ENCODE measurements at places on chromosomes 1 and 21. TPM values are rescaled to one million over a fixed set of nuclear protein-coding genes. Genes with fewer than 3 reads are reported as not detected.

DNA sequence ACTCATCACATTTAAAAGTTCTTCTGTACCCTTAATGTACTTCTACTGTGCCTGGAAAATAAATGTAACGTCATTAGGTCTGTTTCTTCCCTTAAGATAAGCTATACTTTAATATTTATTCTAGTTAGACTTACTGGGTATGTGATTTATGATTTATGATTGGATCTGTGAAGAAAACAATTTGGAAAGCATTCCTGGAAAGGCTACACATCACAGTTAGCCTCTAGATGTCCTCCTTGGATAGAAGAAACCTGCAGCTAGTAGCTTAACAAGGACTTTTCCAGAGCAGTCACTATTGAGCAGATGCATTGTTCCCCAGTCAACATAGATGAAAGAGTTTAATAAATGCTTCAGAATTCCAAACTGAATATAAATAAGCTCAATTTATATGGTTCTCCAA lies 22.2 kb upstream of the ABL2 start:
- H3K27ac ChIP-seq, result no peak overlapping the region
- H3K4me1 ChIP-seq, result no peaks in the 10 kb centered on the region
- H3K4me3 ChIP-seq, result no peak overlapping the region
- DNase-seq, result no peak
- no peaks in the 10 kb centered on the region for H3K27me3 ChIP-seq
- H3K36me3 ChIP-seq, result no peaks in the 10 kb centered on the region

- H3K4me3 ChIP-seq, result no peak overlapping the region
- no peaks in the 10 kb centered on the region for H3K4me1 ChIP-seq
These were observed 85.7 kb downstream of the BRINP2 start for GRCh38 chr1:177256153-177257075.

GRCh38 chr1:61953076-61953789 lies 211.0 kb downstream of the PATJ start:
- no peak overlapping the region for H3K4me3 ChIP-seq
- no peak for DNase-seq
- no peaks in the 10 kb centered on the region for H3K4me1 ChIP-seq
- no peak overlapping the region for H3K27ac ChIP-seq
- H3K27me3 ChIP-seq, result no peaks in the 10 kb centered on the region

DNA sequence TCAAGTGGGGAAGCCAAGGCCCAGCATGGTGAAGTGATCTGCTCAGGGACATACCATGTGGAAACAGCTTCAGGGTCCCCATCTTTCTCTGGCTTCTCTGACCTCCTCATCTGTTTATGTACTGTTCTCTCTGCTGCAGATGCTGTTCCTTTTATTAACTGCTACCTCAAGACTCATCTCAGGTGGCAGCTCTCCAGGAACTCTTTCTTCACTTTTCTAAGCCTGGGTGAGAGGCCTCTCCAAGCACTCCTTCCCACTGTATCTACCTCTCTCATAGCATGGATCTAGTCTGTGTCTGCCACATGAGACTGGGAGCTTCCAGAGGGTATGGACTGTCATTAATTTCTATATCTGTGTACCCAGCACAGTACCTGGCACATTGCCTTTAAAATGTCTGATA lies 73.4 kb upstream of the PPM1J start:
- H3K27me3 ChIP-seq, result peaks cover 2% of the 10 kb centered on the region
- DNase-seq, result no peak
- H3K36me3 ChIP-seq, result no peaks in the 10 kb centered on the region
- no peak overlapping the region for H3K4me3 ChIP-seq

DNA sequence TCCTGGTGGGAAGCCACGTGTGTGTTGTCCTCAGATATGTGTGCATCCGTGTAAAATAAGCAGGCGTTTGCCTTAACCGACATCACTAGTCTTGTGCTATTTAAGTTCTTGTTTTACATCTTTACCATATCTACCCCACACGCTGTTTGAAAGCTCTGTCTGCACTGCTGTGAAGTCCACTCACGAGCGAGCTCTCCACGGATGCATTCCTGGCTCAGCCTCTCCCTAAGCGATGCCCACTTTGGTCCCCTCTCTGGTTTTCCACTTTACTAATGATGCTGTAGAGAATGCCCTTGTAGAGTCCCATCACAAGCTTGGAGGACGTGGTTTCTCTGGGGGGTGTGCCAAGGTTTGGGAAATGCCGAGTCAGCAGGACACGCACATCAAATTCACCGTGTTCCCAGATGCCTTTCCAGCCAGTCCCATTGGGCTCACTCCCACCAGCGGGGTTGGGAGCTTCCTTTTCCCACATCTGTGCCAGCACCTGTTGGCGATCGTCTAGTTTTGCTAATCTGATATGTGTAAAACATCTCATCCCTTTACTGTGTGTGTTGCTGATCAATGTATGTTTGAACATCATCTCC lies 43.8 kb downstream of the ACTL8 start:
- H3K4me1 ChIP-seq, result no peaks in the 10 kb centered on the region
- no peaks in the 10 kb centered on the region for H3K36me3 ChIP-seq
- DNase-seq, result no peak
- no peak overlapping the region for H3K27ac ChIP-seq

GRCh38 chr1:32665915-32666314 lies 14.9 kb downstream of the RBBP4 start:
- no peak overlapping the region for H3K4me3 ChIP-seq
- H3K27me3 ChIP-seq, result no peaks in the 10 kb centered on the region
- no peaks in the 10 kb centered on the region for H3K4me1 ChIP-seq
- peaks cover 50% of the 10 kb centered on the region for H3K36me3 ChIP-seq
- no peak overlapping the region for H3K27ac ChIP-seq

GRCh38 chr1:180962178-180962577 lies 49.5 kb downstream of the KIAA1614 start:
- no peak overlapping the region for H3K27ac ChIP-seq
- DNase-seq, result no peak
- no peaks in the 10 kb centered on the region for H3K4me1 ChIP-seq
- H3K27me3 ChIP-seq, result no peaks in the 10 kb centered on the region
- no peak overlapping the region for H3K4me3 ChIP-seq

DNA sequence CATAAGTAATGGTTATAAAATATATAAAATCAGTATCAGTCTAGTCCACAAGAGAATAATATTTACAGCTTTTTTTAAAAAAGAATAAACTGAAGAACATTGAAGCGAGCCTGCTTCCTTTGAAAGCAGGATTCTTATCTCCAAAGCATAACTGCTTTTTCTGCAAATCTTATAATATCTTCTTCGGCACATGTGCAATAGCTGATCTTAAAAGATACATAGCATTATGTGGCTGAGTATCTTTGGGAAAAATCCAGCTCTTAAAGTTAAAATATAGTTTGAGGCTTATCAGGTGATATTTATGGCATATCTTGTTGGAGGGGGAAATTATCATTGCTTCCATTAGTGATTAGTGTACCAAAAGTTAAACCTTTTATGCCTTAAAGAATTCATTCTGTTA lies 523.9 kb upstream of the ADGRL4 start:
- H3K27ac ChIP-seq, result no peak overlapping the region
- no peaks in the 10 kb centered on the region for H3K27me3 ChIP-seq
- no peaks in the 10 kb centered on the region for H3K36me3 ChIP-seq
- no peak for DNase-seq

Gene TNFRSF18
- 387 TPM for total RNA-seq

Gene INAVA
- total RNA-seq, result not detected

Gene AGBL4
- not detected for total RNA-seq
